CD8-positive, alpha-beta T cell (primary cell): ENCODE measurements at places on chromosomes 4 and X.

- no peak for DNase-seq
These were observed 20.5 kb downstream of the MAEA start for GRCh38 chr4:1310031-1310795.

GRCh38 chr4:85745939-85746338, 271.0 kb downstream of the ARHGAP24 start:
- no peak for DNase-seq

DNA sequence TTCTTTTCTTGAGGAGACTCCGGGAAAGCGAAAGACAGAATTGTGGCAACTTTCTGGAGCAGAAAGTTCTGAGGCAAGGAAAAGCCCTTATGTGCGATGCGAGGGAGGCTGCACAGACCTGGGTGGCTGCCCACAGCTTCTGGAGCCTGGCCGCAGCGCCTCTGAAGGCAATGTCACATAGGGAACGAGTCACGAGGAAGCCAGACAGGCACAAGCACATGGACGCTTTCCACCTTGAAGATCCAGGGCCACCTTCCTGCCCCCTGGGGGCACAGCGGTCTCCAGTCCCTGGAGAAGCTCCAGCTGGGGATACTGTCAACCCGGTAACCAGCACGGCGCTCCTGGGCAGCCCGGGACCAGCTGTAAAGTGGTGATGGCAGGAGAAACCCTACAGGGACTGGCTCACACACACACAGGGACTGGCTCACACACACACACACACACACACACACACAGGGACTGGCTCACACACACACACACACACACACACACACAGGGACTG, 69.8 kb downstream of the MTNR1A start:
- DNase-seq: no peak

GRCh38 chr4:176779421-176779820, 13.3 kb downstream of the VEGFC start:
- no peak for DNase-seq

GRCh38 chrX:5936438-5936837, 292.2 kb downstream of the NLGN4X start:
- DNase-seq: no peak

- no peak for DNase-seq
These were observed 52.2 kb upstream of the HGFAC start for GRCh38 chr4:3389233-3390215.

DNA sequence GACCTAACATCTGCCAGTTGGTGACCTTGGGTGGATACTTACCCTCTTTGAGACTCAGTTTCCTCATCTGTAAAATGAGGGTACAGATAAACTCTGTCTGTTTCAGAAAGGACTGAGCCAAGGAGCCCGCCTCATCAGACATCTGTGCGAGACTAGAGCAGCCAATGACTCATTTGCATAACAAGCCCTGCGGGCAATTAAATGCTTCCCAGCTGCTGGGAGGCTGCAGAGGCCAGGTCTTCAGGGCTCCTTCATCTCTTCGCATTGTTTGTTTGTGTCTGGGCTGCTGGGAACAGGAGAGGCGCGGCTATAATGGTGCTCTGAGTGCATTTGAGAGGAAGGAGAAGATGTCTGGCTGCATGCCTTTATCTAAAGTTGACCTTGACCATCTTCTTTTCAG, 85.0 kb downstream of the ADRA2C start:
- no peak for DNase-seq

DNA sequence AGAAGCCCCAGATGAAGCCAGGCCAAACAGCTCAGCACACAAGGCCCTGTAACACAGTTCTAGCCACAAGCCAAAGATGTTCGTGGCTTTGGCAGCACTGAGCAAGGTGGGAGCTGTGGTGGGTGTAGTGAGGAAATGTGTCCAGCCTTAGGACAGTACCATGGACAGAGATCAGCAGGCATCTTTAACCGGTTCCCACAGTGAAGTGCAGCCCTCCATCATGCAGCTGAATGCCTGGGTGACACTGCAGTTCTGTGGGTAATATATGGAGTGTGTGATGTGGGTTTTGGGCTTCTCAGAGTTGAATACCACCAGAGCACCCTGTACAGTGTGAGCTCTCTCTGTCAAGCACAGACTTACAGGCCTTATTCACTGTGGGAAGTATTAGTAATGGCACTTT, 6.0 kb upstream of the NEXMIF start:
- DNase-seq: no peak

GRCh38 chrX:42505016-42505415, 272.9 kb downstream of the PPP1R2C start:
- DNase-seq: no peak

DNA sequence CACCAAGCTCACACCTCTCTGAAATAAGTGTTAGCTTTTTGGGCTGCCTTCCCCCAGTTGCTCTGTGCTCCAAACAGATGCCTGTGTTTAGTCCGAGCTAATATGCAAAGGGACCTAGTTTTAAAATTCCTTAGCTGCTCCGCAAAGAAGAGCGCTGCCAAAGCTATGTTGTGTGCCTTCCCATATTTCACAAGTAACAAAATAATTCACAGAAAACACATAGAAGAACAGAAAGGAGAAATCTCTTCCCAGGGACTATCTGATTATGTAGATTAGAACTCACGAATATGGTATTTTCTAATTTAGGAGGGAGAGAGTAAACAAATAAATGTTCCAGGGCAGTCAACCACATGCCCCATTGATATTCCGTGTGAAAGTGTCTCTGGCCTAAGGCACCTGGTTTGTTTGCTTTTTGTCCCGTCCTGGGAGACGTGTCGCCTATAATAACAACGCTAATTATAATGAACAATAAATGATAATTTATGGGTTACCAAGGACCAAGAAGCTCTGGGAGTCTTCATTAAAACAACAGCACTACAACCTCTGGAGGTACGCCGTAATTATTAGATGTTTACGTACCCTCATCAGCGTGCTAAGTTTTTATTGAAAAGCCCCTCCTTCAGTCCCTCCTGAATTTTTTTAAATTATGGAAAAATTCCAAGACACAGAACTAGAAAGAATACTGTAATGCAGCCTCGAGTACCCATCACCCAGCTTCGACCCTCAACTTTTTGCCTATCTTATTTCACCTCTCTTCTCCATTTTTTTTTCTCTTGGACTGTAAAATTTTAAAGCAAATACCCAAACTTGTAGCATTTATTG, 1.2 kb upstream of the CCNG2 start:
- no peak for DNase-seq

DNA sequence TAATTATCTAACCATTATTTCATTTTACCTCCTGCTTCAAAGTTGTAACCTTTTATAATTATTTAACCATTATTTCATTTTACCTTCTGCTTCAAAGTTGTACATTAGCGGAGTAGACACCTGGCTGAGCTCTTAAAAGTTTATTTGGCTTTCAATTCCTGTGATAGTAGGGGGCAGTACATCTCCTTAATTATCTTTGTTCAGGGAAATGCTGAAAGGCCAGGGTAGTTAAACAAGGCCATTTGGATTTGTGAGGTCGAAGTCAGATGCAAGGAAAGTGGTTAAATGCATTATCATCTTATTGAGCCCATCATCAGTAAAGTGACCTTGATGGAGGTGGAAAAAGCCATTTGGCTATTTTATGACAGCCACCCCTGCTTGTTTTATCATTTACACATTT, 210.6 kb downstream of the TENM3 start:
- no peak for DNase-seq

DNA sequence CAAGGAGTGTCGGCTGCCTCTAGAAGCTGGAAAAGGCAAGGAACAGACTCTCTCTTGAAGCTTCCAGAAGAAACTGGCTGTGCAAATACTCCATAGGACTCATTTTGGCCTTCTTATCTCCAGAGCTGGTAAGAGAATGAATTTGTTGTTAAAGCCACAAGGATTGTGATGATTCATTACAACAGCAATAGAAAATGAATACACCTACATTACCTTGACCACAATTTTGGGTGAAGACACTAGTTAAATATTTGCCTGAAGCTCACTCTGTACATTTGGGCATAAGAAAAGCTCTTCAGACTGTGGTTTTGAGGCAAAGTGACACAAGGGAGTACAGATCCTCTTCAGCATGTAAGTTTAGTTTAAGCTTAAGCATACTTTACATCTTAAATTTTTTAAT, 134.5 kb upstream of the TLL1 start:
- no peak for DNase-seq

- DNase-seq: no peak
These were observed 1724.5 kb downstream of the C4orf33 start for GRCh38 chr4:130820448-130820847.

- DNase-seq: no peak
These were observed 36.8 kb downstream of the LRP2BP start for GRCh38 chr4:185358959-185359358.

DNA sequence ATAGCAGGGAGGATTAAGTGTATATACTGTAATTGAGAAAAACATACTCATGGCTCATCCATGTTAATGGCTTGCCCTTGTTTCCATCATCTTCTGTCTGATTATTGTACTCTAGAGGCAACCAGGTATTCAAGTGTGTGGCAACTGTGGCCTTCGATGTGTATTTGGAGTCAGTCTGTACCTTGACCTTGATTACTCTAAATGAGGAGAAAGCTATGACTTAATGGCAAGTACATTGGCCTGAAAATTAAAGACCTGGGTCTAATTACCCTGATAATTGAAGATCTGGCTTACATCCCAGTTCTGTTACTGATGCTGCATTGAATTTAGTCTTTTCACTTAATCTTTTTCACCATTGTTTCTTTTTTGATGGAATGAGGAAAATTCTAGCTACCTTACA, 409.2 kb downstream of the CCSER1 start:
- DNase-seq: no peak

DNA sequence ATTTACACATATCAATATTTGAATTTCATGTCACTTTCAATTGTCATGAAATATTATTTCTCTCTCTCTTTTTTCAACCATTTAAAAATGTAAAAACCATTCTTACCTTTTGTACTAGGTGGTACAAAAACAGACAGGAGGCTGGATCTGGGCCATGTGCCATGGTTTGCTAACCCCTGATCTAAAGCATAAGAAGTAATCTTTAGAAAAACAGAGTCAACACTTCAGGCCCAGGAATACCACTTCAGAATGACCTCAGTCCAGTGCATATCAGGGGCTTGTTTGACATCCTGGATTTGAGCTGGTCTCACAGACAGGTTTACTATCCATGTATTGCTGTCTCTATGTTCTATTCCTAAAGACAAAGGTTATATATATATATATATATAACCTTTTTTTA, 102.5 kb downstream of the DCHS2 start:
- DNase-seq: no peak

- DNase-seq: no peak
These were observed 2.2 kb downstream of the NHS start for GRCh38 chrX:17377091-17377717.

DNA sequence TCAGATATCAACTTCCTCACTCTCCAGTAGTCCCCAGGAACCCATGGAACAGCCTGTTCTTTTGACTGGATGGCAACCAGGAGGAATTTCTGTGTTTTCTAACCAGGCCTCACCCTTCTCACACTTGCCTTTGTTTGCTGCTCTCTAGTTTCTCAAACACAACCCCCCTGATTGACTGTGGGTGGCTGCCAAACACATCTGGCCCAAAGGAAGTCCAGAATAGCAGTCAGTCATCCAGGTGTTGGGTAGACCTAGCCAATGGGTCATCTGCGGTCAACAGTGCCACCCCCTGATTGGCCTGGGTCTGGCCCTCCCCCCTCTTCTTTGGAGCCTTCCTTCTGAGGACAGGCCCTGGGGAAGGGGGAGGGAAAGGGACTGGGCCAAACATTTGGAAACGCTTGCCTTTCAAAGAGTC, 53.7 kb downstream of the MSX1 start:
- DNase-seq: no peak

DNA sequence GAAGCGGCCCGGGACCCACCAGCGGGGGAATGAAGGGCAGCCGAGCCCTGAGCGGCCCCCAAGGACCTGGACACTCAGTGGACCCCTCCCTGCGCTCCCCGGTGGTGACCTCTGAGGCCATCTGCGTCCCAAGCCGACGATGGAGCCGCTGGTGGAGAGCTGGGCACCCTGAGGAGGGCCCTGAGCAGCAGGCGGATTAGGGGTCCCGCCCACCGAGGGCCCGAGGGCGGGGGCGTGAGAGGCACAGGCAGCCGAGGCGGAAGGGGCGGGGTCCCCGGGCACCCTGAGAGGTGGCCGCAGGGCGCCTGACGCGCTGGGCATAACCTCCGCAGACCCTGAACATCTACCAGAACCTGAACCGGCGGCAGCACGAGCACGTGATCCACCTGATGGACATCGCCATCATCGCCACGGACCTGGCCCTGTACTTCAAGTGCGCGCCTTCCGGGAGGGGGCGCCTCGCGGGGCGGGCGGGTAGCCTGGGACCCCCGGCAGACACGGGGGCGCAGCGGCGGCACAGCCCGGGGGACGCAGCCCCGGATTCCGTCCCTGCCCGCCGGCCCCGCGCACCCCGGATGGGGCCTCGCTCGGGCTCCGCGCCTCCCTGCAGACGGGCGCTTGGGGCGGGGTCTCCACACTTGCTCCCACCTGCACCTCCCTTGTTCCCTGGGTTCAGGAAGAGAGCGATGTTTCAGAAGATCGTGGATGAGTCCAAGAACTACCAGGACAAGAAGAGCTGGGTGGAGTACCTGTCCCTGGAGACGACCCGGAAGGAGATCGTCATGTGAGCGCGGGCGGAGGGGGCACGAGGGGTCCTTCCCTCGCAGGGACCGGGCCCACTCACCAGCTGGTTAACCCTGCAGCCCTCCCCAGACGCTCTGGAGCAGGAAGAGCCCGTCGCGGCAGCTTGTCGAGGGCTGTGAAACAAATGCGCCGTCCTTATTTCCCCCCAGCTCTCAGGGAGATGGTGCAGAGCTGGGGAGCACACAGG, 10.3 kb downstream of the ATP5ME start:
- peak; percentile 80 for DNase-seq

GRCh38 chr4:99790796-99791617, 25.6 kb upstream of the DAPP1 start:
- no peak for DNase-seq

GRCh38 chrX:72137846-72138495, 6.3 kb upstream of the RTL5 start:
- DNase-seq: no peak

GRCh38 chr4:78171482-78171881, 114.4 kb downstream of the FRAS1 start:
- DNase-seq: no peak

DNA sequence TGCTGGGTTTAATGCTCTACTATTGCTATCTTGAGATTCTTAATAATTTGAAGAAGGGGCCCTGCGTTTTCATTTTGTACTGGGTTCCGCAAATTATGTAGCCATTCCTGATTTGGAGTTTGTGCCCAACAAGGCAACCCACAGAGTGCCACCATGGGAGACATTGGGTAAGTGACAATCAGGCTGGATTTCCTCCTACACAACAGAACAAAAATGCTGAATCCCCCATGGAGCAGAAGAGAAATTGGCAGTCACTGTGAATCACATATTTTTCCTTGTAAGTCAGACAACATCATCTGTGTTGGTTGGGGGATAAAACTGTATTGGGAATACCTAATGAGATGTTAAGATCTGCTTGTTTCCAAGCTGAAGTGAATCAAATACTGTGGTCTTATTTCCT, 80.9 kb downstream of the CNGA2 start:
- DNase-seq: no peak

- no peak for DNase-seq
These were observed 407.6 kb downstream of the ANKRD50 start for GRCh38 chr4:124304941-124305340.

DNA sequence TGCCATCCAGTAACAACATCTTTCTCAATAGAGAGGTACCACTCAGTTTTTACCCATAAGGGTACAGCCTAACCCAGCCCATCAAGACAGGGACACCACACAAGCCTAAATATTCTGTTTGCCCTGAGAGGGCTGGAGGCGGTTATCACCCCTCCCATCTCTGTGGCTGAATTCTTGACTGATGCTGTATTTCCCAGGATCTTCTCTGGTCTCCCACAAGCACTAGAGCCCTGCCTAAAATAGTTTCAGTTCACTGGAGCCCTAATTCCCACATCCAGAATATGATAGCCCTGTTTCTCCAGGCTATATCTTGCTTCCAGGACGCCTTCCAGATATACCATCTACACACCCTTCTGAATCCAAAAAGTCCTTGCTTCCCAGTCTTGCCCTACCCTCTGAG, 91.6 kb upstream of the NMU start:
- DNase-seq: no peak
